Pancreas (tissue), 10 donors: ENCODE measurements at places on chromosomes 5 and 9.
A peak's percentile ranks its signal among the peaks of the same experiment; 100 is the strongest.

GRCh38 chr9:75360252-75360651 is 271.9 kb downstream of the OSTF1 start:
- DNase-seq: no peak

- no peak for DNase-seq
Observed at GRCh38 chr5:69188811-69189161, 597 bp upstream of the CENPH start.

GRCh38 chr5:54460181-54460919 is 4.9 kb downstream of the HSPB3 start:
- DNase-seq: no peak

- peak; percentile 58 for DNase-seq
Observed at GRCh38 chr5:39624268-39624886, 199.6 kb upstream of the DAB2 start.

DNA sequence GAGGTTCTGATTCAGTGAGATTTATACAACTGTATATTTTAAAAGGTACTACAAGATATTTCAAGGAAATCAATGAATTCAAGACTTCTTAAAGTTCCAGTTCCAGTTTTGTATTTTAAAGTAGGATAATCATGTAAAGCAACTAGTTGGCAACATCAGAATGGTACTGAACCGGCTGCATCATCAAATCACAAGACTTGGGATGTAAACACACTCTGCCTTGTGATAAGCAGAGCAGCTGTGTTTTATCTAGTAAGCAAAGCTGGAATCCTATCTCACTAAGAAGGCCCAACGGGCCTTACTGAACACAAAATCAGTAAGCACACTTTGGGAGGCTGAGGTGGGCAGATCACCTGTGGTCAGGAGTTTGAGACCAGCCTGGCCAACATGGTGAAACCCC is 327.2 kb upstream of the NREP start:
- no peak for DNase-seq

GRCh38 chr5:95891499-95891898 is 69.0 kb upstream of the GLRX start:
- no peak for DNase-seq

DNA sequence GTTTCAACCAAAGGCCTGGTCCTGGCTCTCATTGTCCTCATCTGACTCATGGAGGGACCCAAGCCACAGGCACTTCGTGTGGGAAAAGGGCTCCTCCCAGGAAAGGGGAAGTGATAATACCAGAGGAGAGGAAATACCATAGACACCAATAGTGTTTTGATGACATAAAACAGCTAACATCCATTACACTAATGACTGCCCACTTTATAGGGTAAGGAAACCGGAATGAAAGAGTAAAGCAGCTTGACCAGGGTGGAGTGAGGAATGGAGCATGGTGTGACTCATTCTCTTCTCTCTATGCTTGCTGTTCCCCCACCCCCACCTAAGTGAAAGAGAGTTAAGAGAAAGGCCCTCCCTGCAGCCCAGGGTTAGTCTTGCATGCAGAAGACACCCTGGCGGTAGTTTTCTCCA is 67.4 kb upstream of the HRH2 start:
- no peak for DNase-seq

DNA sequence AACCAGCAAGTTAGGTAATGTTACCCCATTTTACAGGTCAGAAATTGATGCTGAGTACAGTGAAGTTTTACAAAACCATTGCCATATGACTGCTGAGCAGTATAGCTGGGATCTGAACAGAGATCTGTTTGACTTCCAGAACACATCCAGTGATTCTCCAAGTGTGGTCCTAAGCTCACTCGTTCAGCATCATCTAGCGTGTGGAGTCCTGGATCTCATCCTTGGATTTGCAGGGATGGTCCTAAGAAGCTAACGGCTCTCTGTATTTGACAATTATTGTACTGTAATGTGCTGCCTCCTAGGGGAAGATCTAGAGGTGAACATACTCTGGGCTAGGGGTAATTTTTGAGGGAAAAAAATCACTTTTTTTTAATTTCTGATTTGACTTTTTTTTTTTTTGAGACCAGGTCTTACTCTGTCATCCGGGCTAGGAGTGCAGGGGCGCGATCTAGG is 1.4 kb downstream of the SLC26A2 start:
- no peak for DNase-seq

DNA sequence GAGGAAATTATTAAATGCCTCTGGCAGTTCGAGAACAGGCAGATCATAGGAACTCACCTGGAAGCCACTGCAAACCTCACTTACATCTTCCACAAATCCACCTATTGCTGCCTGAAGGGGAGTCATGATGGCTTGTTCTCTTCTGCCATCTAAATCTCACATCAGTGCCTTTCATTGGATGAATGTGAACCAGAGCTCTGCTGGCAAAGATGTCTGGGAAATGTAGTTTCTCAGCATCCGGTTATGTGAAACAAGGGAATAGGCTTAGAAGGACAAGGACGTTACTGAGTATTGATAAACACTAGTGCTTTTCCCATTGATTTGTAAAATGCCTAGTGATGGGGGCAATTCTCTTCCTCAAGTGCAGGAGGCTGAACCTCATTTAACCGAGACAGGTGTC is 483.3 kb downstream of the ARHGEF28 start:
- DNase-seq: no peak

DNA sequence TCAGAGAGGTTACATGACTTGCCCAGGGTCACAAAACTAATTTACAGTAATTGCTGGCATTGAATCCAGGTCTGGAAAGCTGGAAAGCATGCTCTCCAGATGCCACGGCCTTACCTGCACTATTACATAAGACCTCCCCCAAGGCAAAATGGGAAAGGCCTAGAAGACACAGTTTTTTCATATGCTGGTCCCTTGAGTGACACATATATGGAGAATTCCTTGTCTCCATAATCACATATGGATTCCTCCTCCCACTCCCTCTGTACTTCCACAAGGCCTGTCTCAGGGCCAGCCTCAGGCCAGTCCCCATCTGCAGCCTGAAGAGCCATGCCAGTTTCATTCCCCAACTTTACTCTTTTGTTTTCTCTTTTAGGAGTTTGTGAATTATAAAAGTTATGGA is 28.6 kb upstream of the MEIKIN start:
- no peak for DNase-seq

GRCh38 chr5:130520211-130520610 is 615.9 kb downstream of the CHSY3 start:
- DNase-seq: no peak

GRCh38 chr5:96088706-96089498 is 127.3 kb upstream of the ELL2 start:
- no peak for DNase-seq

GRCh38 chr9:137427454-137428310 is 4.5 kb downstream of the NOXA1 start:
- peak; percentile 37 for DNase-seq

DNA sequence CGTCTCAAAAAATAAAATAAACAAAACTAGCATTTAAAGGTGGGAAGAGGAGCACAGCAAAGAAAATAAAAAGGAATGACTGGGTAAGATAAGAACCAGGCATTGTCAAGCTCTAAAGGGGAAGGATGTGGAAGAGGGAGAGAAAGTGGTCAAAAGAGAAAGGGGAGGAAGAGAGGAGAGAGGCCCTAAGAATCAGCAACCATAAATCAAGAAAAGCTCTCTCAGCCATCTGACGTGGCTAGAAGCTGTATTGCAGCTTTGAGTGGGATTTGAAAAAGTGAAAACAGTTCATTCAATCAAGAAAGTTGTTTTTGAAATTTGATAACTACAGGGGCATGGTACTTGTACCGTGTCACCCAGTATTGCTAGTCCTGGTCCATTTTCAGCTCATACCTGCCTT is 45.4 kb upstream of the F2R start:
- no peak for DNase-seq

DNA sequence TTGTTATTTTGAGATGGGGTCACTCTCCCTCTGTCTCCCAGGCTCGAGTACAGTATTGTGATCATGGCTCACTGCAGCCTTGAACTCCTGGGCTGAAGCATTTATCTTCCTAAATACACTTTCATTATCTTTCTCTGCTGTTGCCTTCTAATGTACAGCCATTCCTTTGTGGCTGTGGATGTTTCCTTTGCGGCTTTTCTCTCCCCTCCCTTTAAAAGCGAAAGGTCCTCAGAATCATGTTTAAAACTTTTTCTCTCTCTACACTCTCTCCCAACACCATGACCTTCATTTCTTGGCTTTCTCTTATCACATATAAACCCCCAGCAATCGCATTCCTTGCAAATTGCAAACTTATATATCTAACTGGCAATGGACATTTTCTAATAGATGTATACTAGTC is 1.6 kb downstream of the IFNA2 start:
- no peak for DNase-seq

DNA sequence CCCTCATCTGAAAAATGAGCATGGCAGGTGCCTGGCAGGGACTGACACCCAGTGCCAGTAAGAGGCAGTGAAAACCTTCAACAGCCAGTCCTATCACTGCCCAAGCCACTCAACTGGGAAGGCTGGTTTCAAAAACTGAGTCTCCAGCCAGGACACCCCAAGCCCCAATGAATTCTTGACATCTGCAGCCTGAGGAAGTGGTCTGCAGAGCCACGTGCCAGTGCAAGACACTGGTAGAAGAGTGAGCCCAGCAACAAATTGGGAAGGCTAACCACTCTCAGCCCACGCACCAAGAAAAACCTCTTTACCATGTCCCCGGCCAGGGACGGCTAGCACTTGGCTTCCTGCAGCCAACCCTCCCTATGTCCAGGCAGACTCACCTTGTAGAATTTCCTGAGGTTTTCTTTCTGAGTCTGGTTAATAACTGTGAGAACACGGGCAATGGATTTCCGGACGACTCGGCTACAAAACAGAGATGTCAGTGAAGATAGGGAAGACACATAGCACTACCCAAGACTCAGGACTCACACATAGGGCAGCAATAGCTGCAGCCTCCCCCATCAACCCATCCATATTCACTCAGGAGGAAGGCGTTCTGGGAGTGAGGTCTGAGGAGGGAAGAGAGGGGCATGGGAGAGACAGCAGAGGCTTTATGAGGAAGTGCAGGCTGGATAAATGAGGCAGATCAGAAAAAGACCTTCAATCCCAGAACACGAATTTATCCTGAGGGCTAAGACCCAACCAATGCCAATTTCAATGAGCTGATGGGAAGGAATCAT is 1.8 kb downstream of the RPL35 start:
- no peak for DNase-seq

GRCh38 chr5:132053483-132053882 is 7.0 kb upstream of the IL3 start:
- no peak for DNase-seq

- no peak for DNase-seq
Observed at GRCh38 chr9:88477300-88477751, 57.7 kb upstream of the NXNL2 start.

DNA sequence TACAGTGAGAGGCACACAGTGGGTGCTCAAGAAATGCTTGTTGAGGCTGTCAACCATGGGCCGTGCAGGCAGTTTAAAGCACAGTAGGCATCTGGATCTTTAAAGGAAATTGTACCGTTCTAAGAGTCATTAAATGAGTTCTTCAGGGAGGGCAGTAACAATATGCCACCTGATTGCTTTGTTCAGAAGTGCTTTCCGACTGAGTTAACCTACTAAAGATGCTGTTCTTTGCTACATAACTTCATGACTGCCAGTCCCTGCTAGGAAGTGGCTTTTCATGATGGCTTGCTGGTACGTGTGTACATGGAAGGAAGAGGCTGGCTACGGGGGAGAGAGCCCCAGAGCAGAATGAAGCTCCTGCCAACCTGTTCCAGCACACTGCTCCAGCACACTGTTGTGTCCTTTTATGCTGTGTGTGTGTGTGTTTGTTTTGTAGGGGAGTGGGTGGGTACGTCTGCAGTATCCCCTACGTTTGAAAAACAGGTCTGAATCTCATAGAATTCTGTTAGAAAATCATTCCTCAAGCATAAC is 41.9 kb upstream of the PPP2R2B start:
- no peak for DNase-seq

DNA sequence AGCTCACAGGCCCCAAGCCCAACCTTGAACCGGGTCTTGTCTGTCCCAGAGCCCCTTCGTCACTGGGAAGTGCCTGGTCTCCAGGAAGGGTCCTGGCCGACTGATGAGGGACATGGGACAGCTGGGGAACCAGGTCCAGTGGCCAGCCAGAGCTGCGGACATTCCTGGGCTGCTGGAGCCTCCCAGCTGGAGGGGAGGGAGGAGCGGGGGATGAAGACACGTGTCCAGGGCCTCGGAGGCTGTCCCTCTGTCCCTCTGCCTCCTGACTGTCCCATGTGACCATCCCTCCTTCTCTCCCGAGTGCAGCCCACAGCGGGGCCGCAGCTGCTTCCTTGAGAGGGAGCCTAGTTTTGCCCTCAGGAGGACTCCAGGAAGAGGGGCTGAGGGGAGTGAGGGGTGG is 41.7 kb upstream of the UBAC1 start:
- DNase-seq: no peak

DNA sequence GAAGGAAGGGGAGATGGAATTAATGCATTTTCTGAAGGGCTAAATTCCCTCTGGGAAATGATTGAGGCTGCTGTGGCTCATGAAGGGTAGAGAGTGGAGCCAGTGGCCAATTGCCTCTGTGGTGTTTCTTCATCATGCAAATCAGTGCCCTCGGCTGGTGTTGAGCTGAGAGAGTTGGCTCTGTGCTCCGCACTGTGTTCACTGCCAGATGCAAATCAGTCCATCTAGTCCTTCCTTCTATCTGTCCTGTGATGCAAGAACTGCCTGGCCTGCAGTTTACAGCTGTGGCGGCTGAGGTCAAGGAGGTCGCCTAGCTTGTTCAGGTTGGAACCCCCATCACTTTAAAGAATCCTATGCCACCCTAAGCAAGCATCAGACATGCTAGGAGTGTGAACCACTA is 6.0 kb downstream of the TMEM171 start:
- DNase-seq: no peak

- DNase-seq: no peak
Observed at GRCh38 chr5:114430532-114430931, 68.7 kb downstream of the KCNN2 start.

- DNase-seq: no peak
Observed at GRCh38 chr9:101516655-101517054, 17.0 kb upstream of the RNF20 start.

DNA sequence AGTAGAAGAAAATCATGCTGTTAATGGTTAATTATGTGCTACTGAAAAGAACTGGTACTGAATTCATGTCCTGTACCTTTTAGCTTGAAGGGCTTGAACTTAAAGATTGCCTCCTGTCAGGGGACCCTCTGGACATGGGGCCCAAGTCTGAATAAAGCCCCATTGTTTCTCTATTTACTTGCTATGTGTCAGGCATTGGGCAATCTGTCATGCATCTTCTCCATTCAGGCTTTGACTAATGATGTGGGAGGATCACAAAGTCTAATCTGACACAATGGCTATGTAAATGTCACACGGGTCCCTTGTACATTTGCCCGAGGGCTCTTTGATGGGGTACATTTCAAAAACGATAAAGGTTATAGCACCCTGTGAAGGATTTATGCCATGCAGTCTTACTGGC is 64.0 kb upstream of the TUSC1 start:
- no peak for DNase-seq

DNA sequence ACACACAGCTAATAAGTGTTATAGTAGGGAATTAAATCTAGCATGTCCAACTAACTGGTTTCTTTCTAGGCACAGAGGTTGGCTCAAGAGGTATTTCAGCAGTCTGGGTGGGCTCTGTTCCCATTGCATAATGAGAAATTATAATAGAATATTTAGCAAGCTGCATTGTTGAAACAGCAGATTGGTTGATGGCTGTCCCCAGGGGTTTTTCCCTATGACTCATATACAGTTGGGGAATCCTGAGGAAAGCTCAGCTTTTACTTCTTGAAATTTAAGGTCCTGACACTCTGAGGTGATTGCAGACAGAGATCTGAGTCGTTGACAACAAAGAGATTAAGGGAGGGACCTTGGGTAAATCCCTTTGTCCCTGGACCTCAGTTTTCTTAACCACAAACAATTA is 38.3 kb upstream of the TNFSF8 start:
- no peak for DNase-seq

- DNase-seq: no peak
Observed at GRCh38 chr9:130159915-130160670, 12.1 kb upstream of the NCS1 start.
